ENCODE measurements at places on chromosomes 11 and 22.
A peak's percentile ranks its signal among the peaks of the same experiment; 100 is the strongest.

- DNase-seq: no peak
These were observed 38.5 kb upstream of the GALNT18 start for GRCh38 chr11:11660363-11660740.

GRCh38 chr11:21430537-21430936 lies 761.2 kb downstream of the NELL1 start:
- no peak for DNase-seq

GRCh38 chr22:32859743-32860142 lies 58.2 kb downstream of the TIMP3 start:
- no peak for DNase-seq

GRCh38 chr11:116576526-116576925 lies 196.3 kb downstream of the BUD13 start:
- no peak for DNase-seq

DNA sequence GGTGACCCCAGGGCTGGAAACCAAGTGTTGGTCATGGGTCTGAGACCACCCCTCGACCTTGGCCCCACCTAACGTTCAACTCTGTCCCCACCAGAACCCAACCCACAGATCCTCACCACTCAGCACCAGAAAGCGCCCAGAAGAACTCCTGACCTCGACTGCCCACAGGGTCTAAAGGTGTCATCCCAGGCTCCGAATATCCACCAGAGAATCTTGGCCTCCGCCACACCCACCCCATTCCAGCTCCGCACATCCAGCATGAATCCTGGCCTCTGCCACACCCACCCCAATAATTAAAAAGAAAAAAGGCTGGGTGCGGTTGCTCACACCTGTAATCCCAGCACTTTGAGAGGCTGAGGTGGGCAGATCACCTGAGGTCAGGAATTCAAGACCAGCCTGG lies 1.3 kb downstream of the CERK start:
- no peak for DNase-seq

DNA sequence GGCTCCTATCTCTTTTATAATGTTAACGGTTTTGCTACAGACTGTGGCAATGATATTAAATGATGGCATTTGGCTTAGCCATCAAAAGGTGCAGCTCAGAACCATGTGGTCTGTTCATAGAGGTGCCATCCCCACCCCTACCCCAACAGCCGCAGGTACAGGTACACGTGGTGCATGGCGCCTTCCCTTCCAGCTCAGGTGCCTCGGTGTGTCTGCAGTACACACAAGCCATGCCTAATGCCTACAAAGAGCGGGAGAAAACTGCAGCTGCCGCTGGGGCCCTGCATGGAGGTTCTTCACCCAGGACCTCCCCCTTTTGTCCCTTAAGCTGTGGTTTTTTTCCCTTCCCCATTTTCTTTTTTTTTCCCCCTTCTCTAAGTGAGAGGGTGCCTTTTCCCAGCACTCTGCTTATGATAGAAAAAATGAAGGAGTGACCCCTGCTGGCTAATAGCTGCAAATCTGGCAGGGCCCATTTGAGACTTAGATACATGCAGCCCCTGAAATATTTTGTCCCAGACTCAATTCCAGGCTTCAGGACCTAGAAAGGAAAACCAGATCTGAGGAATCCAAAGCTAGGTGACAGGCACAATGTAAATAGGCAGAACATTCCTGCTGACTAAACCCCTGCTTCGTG lies 6.5 kb downstream of the OR52M1 start:
- DNase-seq: no peak

DNA sequence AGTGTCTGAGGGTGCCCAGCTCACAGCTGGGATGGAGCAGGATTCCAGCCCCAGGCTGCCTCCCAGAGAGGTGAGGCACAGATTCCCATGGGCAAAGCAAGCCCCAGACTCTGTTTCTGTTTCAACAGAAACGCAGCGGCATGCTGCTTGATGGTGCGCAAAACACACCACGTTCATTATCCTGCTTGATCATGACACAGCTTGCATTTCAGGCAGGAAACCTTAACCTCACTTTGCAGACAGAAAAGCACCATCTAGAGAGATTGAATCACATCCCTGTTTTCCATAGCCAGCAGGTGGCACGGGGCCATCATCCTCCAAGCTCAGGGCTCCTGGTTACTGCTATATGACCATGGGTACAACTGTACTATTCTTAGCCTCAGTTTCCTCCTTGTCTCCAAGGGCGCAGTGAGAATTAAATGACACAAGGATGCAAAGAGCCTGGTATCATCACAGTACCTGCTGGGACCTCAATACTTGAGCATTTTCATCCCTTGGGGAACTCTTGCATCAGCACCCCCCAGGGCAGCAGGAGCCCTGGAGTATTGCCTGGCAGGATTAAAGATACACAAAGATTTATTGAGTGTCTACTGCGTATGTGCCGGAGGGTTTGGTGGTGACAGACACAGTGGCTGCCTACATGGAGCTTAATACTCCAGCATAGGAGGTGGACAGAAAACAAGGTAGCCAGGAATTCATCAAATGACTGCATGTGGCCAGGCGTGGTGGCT lies 110.0 kb downstream of the TP53I11 start:
- no peak for DNase-seq

GRCh38 chr11:121071846-121072450 lies 29.1 kb upstream of the TECTA start:
- no peak for DNase-seq

DNA sequence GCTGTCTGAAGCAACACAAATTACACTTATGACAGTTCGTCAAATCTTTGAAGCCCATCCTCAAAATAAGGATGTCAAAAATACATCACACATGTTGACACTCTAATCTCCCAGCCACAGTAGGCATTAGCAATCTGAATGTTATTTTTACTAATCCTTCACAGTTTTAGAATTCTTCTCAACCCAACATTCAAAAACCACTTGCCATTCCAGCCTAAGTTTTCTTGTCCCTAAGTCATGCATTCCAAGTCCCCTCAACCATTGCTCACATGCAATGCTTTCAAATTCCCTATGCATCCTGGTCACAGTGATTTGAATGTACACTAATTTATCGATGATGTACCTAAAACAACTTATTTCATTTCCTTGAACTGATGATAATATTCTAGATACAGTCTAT lies 7.5 kb downstream of the BDNF start:
- DNase-seq: no peak

DNA sequence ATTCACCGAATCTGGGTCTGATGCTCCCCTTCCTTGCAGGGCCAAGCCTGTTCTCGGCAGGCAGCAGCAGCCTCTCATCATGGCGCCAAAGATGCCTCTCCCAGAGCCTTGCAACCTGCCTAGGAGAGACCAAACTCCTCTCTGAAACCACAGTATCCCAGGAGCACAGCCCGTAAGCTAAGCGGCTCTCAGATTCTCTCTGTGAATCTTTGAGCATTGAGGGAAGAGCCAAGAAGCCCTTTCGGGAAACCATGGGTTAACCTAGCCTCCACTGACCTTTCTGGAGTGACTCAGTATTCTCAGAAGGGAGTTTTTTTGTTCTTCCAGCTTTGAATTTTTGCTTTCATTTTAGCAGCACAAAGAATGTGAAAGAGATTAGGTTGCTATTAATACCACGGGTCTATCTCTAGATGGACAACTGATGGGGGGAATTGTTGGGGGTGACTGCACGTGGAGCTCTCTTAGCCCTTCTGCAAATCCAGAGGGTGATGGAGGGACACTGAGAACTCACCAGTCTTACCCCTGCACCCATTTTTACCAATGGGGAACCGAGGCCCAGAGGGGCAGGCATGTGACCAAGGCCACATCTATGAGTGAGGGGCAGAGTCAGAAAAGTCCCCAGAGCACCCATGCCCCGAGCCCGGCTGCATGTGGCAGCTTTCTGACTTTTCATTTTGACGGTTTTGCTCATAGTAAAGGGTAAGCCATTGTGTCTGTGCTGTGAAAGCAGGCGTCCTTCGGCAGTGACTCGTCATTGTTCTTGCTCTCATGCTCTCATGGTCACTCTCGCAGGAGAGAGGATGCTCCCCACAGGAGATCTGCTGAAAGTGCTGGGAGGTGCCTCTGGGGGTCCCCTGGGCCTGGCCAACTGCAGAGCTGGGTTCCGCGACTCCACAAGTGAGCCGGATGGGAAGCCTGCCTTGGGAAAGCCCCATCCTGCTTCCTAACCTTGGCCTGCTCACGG lies 36.0 kb downstream of the IRAG1 start:
- DNase-seq: no peak

GRCh38 chr11:134250246-134250645 lies 2.9 kb downstream of the THYN1 start:
- DNase-seq: no peak

- no peak for DNase-seq
These were observed 132.3 kb downstream of the DYNC2H1 start for GRCh38 chr11:103241574-103241973.

DNA sequence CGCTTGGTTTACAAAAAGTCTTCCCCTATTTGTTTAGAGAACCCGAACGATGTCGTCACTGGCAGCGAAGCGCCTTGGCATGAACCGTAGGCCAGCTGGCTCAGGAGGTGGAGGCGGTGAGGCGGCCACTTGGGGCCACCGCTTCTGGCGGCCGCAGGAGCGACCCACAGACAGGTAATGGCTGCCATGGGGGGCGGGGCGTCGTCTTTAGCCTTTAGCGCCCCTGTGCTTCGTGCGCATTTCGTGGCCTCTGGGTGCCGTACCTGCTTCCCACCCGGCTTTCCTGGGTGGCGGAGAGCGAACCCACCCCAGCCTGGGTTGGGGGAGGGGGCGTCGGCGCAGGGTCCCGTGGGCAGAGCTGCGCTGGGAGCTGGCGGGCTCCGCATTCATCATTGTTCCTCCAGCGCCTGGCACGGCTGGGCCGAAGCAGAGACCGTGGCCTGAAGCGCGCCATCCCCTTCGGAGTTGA lies 469 bp upstream of the OSBP2 start:
- peak; percentile 2 for DNase-seq

DNA sequence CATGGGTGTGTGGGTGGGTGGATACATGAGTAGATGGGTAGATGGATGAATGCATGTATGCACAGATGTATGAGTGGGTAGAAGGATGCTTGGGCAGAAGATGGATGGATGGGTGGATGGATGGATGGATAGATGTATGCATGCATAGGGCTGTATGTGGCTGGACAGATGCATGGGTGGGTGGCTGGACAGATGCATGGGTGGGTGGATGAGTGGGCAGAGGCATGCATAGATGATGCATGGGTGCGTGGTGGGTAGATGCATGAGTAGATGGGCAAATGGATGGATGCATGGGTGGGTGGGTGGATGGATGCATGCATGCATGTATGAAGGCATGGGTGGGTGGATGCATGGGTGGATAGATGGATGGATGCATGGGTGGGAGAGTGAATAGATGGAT lies 6.8 kb upstream of the CD248 start:
- no peak for DNase-seq

GRCh38 chr11:132062541-132062940 lies 692.1 kb downstream of the NTM start:
- no peak for DNase-seq
